ENCODE measurements at places on chromosomes 2 and 18.

DNA sequence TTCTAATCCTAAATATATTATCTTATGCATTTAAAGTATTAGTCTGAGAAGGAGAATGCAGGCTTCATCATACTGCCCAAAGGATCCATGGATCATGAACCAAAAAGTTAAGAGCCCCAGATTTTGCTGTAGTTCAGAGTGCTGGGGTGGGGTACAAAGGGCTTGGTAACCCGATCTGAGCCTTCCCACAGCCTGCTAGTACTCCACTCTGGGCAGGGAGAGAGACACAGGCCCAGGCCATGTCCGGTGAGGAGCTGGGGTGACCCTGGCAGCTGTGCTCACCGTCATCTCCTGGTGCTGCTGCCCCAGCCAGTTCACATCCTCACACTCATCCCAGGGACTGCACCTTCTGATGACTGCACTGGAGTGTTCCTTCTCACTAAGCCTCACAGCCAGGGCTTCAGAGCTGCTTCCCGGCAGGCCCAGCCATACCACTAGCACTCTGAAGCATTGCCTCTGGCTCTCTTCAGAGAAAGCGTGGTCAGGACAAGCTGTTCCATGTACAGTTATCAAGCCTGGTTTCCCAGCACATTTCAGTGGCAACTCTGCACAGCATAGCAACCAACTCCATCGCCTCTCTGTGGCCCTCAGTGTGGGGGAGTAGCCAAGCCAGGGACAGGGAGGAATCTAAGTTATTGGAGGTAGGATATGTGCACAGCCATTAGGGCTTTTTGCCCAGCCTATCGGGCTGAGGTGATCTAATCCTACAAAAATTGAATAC, 189.0 kb upstream of the CTAGE1 start:
- DNase-seq: no peak

DNA sequence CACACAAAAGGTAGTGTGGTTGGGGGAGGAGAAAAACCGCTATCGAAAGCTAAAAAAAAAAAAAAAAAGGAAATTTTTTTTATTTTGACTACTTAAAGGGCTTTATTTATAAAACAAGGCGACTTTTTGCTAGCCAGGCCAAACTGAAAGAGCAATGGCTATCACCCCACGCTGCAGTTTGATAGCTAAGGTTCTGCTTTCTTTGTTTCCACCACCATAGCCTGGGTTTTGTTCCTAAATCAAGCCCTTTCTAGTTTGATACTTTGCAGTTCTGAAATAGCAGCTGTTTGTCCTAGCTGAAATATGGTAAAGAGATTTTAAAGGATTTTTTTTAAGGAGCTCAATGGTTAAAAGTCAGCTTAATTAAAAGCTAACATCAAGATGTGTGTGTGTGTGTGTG, 67.4 kb upstream of the ABCA12 start:
- no peak for DNase-seq

GRCh38 chr2:170115501-170116229, 62.3 kb upstream of the MYO3B start:
- DNase-seq: no peak

- DNase-seq: no peak
Measured at GRCh38 chr2:31270822-31271231, 36.9 kb downstream of the EHD3 start.

DNA sequence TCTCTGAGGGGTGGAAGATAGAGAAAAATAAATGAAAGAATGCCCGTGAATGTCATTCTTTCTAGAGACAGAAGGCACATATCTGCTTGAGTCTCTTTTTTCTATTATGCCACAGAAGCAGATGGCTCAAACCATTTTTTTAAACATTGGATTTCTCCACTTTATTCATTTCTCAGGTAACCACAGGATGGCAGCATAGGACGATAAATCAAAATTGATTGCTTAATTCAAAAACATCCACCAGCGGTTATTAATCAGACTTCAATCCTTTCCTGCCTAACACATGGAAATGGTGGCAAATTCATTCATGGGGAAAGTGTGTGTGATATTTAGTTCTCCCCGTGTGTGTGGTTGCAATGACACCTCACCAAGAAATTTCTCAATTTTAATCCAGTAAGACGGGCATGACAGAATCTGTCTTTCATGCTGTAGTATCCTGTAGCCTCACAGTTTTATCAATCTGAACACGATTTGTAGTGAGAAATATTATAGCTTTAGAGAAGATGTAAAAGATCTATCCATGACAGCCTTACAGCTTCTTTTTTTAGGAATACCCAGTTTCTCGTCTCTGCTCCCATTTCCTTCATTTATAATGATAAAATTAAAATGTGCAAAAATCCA, 72.2 kb downstream of the DSC3 start:
- DNase-seq: no peak

DNA sequence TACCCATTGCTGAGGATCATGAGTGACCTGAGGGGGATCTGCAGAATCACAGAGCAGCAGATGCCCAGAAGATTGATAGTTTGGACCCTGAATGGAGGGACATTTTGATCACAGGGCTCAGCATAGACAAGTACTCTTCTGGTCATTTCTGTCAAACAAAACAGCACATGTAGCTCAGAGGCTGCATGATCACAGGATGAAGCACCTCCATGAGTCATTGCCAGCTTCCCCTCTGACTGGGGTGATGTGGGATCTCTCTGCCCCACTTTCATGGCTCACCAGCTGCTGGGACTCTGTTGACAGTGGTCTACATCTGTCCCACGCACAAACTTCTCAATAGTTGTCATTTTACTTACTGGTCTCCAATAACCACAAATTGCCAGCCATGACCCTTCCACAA, 264.1 kb downstream of the RPIA start:
- no peak for DNase-seq

- no peak for DNase-seq
Measured at GRCh38 chr2:151343073-151343472, 14.3 kb upstream of the TNFAIP6 start.

GRCh38 chr18:79588636-79589481, 90.7 kb upstream of the CTDP1 start:
- DNase-seq: no peak

DNA sequence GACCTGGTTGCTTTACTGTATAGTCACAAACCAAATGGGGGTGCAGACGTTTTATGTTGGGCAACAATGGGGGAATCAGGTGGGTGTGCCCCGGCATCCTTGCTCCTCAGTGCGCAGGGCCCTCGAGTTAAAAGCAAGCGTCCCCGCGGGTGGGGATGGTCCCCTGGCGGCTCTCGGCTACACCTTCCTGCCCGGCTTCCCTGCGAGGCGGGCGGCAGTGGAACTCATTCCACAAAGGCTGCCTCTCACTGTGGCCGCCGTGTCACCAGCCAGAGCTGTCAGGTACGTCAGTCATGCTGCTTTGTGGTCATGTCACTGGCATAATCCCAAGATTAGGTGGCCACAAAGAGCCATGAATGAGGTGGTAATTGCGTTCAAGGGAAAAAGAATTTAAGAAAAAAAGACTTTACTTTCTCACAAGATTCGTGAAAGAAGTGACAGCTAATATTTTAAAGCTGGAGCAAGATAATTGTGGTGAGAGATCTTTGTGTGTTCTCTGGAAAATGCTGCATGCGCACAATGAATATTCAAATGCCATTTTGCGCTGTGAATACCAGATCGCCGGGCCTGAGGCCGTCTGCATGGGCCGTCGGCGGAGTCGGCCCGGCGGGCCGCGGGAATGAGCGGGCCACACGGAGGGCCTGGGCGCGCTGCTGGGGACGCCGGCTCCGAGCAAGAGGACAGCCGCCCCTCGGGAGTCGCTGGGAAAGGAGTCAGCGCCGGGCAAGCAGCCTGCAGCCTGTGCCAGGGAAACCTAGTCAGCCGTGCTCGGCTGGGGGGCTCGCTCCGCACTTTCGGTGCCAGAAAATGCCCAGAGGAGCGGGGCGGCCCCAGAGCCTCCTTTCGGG, 82.3 kb upstream of the LDLRAD4 start:
- peak; percentile 30 for DNase-seq

DNA sequence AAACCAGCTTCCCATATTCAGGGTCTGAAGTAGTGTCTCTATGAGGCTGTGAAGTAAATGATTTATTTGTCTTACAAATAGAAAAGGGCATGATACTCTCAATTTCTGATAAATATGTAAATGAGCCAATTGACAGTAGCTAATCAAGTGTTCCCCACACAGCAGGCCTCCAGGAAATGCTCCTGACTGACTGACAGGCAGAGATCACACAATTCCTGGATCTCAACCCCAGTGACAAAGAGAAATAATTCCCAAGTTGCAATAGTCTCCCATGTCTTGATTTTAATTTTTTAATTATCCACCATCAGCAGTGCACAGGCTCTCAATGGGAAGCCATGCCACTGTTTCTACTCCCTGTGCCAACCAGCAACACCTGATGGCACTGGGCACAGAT, 390.4 kb downstream of the SOX11 start:
- DNase-seq: no peak

GRCh38 chr2:176074919-176075425, 8.8 kb downstream of the EVX2 start:
- no peak for DNase-seq

DNA sequence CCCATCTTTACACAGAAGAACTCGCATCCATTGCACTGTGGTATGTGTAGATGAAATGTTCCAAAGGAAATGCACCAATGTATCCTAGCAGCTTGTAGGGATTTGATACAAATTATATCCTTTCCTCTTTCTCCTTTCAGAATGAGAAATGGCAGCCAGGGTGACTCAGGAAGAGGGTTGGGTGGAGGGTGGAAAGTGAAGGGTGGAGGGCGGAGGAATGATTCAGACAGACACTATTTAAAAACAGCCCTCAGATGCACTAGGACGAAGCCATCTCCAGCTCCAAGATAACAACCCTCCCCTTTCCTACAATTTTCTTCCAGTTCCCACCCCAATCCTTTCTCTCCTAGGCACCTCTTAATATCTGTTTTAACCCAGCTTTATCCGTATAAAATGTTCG, 96.2 kb upstream of the STK39 start:
- DNase-seq: no peak

- DNase-seq: peak; percentile 99
Measured at GRCh38 chr2:219229305-219230058, at the start of the genes ANKZF1 and ATG9A. Gene ANKZF1, plus strand, starts transcription at chr2:219229806. Its CDS starts 452 bp downstream, at chr2:219230258. Gene ATG9A, minus strand, starts transcription at chr2:219229636. Its CDS starts 1,612 bp downstream, at chr2:219228024.

GRCh38 chr2:47309472-47309951, 93.4 kb upstream of the MSH2 start:
- no peak for DNase-seq

GRCh38 chr2:60406192-60406591, 147.3 kb downstream of the BCL11A start:
- DNase-seq: no peak

DNA sequence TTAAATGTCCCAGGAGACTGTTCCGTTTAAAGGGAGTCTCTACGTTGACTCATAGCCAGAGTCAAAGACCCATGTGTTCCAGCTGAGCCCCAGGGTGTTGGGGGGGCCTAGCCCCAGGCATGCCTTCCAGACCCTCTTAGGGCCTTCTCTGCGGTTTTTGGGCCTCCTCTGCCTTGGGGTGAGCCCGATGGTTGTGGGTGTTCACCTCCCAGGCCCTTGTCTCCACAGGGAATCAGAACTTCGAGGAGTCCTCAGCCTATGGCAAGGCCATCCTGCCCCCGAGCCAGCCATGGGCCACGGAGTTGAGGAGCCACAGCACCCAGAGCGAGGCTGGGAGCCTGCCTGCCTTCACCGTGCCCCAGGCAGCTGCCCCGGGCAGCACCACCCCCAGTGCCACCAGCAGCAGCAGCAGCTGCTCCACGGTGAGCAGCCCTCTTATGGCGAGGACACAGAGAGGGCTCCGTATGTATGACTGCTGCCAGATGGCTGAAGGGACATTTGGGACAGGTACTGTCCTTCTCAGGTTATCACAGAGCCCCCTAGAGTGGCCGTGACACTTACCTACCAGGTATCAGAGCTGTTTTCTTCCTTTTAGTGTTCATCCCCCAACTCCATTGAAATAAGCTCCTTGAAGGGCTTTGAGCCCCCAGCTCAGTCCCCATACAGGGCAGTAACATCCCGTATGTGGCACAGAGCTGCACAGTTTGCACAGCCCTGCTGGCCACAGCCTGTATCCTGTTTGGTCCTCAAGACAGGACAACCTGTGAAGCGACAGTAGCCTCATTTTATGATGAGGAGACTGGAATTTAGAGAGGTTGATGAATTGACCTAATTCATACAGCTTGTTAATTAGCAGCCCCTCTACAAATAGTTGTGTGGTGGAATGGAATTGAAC, 80.7 kb downstream of the EPAS1 start:
- no peak for DNase-seq

- DNase-seq: no peak
Measured at GRCh38 chr2:83528767-83529166, 930.3 kb downstream of the SUCLG1 start.

- DNase-seq: no peak
Measured at GRCh38 chr18:64974391-64975125, 776.3 kb upstream of the CDH7 start.

DNA sequence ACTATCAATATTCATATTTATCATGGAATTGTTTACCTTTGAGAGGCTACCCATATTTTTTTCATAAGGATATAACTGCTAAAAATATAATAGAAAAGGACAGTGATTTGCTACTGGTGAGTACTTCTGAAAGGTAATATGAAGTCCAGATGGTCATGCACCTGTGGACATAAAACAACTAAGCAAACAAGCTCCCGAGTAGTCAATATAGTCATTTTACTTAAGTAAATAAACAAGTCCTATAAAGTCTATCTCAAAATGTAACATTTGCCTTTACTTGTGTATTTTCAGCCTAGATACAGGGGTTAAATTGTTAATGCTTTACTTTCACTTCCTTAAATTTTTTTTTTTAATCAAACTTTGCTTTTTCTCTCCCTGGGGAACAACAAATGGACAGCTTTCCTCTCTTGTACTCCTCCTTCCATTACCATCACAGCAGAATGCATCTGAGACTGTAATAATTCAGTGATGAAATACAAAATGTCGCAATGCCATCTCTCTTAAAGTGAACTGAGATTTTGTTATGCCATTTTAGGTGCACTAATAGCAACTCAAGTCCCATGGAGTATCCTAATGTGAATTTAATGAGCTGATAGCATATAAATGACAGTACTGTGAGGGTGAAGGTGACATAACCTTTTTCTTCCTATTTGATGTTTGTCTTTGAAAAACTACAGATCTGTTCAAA, 1325.4 kb upstream of the ZEB2 start:
- no peak for DNase-seq
